ENCODE measurements at places on chromosomes 16 and 17.

DNA sequence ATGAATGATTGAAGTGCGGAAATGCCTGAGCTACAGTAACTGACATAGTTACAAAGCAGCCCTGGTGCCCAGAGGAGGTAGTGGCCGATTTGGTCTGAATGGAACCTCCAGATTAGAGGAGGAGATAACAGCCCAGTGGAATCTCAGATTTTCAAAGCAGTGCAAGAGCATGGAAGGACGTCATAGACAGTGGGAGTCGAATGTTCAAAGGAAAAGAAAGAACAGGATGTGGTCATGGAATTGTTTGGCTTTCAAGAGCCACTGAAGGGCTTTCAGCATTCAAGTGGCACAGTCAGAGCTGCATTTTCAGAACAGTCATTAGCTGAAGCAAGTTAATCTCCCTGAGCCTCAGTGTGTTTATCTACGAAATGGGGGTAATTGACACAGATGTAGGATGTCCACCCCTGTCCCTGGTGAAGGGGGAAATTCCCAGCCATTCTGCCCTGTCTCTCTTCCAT lies 104.6 kb upstream of the CACNG3 start:
- DNase-seq = no peak

DNA sequence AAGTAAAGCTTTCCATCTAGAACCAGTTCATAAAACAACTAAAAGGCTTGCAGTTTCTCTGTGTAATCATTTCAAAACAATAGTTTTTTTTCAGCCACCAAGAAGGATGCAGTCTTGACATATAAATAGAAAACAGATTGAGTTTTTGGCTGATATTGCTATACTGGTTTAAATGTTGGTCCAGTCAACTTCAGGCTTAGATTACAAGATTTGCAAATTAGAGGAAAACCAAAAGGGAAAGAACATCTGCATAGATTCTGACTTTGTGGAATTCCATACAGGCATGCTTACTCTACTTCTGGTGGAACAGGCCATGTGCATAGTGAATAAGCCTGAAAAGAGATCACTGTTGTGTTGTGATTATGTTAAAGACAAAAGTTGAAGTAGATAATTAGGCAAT lies 150.3 kb downstream of the BCAS3 start:
- DNase-seq = no peak

GRCh38 chr17:44981221-44981968 lies 13.3 kb upstream of the C1QL1 start:
- no peak for DNase-seq

GRCh38 chr17:50337956-50338355 lies 8.0 kb upstream of the XYLT2 start:
- no peak for DNase-seq

- DNase-seq = no peak
Measured at GRCh38 chr16:78778101-78779004, 678.9 kb downstream of the WWOX start.

DNA sequence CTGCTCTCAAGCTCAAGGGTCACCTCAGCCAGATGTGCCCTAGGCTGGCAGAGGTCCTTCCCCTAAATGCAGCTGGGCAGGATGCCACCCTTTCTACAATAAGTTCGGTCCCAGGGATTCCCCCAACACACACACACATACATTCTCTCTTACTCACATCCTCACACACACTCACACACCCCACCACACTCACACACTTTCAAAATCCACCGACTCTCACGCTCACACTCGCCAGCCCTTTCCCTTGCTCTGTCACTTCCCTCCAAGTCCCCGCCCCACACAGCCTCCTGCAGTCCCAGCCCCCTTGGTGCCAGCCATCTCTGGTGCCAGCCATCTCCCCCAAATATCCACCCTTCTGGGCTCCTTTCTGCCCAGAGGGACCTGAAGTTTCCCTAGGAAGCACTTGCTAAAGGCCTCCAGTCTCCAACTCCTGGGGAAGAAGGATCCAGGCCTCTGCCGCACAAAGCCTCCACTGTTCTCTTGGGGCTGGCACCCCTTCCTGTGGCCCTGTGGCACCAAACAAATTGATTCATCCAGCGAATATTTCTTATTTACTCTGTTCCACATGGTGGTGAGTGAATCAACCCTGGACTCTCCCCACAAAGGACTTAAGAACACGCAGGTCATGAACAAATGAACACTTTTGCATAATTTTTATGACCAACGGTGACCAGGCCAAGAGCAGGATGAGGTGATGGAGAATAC lies 3.8 kb upstream of the USP36 start:
- no peak for DNase-seq

DNA sequence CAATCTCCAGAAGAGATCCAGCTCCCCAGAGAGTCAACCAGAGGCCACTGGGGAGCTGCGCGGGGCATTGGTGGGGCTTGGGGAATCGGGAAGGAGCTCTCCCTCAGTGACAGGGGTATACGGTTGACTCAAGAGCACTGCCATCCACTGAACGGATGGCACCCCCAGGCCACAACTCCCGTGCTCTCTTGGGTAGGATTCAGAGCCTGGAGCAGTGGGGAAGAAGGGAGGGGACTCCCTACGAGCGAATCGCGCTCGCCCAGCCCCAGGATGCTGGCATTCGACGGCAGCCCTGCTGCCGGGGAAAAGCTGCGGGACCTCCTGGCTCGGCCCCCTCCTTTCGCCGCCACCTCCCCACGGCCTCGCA lies 473 bp upstream of the TPPP3 start:
- DNase-seq = no peak

DNA sequence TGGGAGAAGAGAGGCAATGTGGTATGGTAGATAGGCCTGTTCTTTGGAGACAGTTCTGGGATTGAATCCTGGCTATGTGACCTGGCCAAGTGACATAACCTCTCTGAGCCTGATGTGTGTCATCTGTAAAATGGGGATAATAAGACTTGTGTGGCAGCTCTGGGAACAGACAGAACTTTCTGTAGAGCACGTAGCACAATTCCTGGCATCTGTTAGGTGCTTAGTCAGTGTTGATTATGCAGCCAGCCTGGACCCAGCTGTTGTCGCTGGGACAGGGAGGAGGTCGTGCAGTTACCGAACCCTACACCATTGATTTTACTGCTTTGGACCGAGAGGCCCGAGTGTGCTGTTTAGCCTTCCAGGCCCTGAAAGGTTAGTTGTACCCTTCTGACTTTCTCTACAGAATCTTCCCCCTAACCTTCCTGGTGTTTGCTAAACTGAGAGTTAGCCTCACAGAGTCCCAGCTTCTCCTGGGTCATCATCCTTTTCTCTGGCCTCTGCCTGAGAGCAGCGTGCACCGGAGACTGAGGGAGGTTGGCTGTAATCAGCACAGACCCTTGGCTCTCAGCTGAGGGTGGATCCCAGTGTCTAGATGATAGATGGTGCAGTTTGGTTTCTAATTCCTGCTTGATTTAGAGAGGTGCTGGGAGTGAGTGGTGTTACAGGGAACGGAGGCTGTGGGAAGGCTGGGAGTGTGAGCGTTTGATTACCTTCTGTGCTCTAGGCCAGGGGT lies 31.9 kb downstream of the MSI2 start:
- no peak for DNase-seq

DNA sequence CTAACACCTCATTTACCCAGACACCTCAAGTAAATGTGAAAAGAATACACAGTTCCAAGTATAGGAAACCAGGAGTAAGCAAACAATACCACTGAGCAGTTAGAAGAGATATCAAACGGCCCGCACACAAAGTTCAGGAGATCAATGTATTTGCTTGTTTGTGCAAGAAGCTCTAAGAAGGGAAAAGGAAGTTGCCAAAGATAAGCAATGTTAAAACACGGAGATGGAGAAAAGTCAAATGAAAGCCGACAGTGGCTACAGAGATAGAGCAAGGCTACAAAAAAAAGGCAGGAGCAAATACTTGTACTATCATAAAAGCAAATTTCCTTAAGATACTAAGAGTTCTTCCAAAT lies 29.5 kb downstream of the PSME3IP1 start:
- DNase-seq = no peak

- DNase-seq = no peak
Measured at GRCh38 chr17:42698736-42699414, 16.5 kb downstream of the CNTNAP1 start.
